Hippocampal formation (tissue), 2 donors: ENCODE measurements at places on chromosomes 12 and 14.

DNA sequence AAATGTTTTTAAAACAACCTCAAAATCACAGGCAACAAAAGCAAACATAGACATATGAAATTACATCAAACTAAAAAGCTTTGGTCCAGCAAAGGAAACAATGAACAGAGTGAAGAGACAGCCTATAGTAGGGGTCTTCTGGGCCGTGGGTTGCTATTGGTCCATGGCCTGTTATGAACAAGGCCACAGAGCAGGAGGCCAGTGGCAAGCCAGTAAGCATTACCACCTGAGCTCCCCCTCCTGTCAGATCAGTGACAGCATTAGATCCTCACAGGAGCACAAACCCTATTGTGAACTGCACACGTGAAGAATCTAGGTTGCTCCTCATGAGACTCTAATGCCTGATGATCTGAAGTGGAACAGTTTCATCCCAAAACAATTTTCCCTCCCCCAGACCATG, 174.0 kb downstream of the DIO2 start:
- no peak for DNase-seq

GRCh38 chr12:43551971-43552559, at the start of gene ADAMTS20:
Gene ADAMTS20, minus strand, starts transcription at chr12:43552203. Its CDS starts 282 bp downstream, at chr12:43551921.
- no peak for DNase-seq

- DNase-seq, result no peak
These were observed 1554.5 kb upstream of the FLRT2 start for GRCh38 chr14:83975435-83975834.

GRCh38 chr12:88944397-88944796, 364.1 kb upstream of the KITLG start:
- DNase-seq, result no peak

GRCh38 chr14:104528496-104528895, 51.1 kb upstream of the C14orf180 start:
- DNase-seq, result no peak

DNA sequence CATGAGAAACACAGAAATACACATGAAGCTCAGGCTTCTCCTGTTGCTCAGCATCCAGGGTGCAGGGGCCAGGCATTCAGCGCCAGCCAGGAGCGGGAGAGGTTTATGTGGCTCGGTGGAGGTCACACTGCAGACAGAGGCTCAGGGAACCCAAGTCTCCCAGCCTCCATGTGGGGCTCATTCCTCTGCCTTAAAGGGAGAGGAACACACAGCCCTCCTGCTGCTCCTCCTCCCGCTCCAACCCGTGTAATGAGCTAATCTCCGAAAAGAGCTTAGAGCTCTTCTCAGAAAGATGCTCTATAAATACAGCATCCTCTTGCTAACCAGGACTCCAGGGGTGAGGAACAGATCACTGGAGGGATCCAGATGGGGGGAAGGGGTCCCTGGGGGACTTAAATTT, 28.2 kb downstream of the FGF6 start:
- no peak for DNase-seq

- DNase-seq, result no peak
These were observed 33.4 kb upstream of the FAM181A start for GRCh38 chr14:93893661-93894261.

GRCh38 chr14:61925043-61925442, 162.8 kb downstream of the SNAPC1 start:
- no peak for DNase-seq

DNA sequence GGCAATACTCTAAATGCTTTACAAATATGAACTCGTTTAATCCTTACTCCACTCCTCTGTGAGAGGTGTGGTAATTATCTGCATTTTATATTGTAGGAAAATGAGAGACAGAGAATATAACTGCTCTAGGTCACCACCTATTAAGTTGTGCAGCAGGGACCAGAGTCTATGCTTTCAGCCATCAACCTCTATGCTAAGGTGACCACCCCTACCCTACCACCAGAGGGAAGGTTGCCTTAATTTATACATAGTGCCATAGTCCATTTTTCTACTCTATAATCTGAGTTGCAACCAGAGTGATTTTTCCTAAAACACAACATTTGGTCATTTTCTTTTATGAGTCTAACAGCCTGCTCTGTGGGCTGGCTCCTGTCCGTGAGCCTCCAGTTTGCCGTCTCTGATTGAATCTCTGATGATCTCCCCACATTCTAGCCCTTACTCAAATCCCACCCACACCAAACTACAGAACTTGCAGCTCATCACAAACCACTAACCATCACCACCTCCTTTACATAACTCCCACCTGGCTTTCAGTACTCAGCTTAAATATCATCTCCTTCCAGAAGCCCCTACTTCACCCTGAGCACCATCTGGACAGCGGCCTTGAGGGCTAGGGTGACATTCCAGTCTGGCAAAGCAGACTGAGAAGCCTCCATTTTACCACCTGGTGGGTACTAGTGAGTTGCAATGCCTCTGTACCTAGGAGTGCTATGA, 126.6 kb downstream of the PPM1H start:
- no peak for DNase-seq

DNA sequence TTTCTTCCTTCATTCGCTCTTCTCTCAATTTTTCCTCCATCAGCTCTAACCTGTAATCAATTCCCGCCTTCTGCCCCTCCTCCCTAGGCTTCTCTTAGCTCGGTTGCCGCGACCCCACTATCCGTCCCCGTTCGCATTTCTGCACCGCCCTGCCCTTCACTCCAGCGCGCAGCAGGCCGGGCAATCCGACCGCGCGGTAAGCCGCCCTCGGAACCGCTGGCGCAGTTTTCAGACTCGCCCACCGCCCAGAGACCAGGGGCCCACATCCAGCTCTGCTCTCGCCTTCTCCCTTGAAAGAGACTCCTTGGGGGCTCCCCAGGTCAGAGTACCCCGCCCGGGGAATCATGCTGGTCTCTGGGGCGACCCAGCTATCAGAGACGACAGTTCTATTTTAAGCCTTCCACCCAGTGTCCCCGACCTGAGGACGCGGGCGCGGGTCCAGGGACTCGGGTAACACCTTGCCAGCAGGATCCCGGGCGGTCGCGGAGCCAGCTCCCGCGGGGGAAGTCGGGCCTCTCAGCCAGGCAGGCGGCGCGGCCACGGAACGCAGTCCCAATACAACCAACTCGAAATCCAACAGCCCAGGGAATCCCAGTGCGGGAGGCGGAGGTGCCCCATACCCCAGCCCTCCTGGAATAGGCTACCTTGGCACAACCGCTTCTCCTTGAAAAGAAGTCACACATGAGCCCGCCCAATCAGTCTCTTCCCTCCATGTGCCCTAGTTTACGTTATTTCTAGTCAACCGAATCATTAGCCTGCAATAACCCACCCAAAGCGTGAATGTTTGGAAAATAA, 5.7 kb upstream of the SLC38A4 start:
- DNase-seq, result no peak

DNA sequence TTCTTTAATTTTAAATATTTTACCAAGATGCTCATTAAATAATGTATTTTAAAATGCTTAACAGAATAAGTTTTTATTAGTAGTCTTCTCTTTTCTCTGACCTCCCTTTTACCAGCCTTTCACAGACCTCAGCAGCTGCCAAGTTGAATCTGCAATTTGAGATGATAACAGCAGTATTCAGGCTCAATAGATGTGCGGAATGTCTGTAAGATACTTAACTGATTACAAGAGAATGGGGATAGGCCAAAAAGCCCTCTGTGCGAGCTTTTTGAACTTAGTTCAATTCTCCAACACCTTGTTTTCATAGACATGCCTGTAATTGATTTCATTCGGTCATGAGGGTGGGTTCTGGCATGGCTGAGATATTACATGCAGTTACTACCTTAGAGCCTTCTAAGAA, 277.2 kb downstream of the TMTC2 start:
- no peak for DNase-seq

DNA sequence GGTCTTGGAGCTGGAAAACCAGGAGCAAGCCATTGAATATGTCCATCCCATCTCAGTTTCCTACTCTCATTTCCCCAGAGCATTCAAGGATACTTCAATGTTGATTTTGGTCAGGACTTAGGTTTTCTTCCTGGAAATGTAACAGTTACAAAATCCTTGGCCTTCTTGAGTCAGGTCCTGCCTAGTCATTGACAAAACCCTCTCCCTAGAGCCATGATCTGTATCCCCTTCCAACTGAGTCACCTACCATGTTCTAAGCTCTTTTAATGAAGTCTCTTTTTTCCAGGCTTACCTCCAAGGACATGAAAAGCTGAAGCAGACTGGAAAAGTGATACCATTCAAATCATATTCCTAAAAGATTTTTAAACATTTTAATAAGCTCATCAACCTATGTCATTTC, 549.2 kb downstream of the GALC start:
- DNase-seq, result no peak

- no peak for DNase-seq
These were observed 3.4 kb downstream of the RMST start for GRCh38 chr12:97466000-97466399.

DNA sequence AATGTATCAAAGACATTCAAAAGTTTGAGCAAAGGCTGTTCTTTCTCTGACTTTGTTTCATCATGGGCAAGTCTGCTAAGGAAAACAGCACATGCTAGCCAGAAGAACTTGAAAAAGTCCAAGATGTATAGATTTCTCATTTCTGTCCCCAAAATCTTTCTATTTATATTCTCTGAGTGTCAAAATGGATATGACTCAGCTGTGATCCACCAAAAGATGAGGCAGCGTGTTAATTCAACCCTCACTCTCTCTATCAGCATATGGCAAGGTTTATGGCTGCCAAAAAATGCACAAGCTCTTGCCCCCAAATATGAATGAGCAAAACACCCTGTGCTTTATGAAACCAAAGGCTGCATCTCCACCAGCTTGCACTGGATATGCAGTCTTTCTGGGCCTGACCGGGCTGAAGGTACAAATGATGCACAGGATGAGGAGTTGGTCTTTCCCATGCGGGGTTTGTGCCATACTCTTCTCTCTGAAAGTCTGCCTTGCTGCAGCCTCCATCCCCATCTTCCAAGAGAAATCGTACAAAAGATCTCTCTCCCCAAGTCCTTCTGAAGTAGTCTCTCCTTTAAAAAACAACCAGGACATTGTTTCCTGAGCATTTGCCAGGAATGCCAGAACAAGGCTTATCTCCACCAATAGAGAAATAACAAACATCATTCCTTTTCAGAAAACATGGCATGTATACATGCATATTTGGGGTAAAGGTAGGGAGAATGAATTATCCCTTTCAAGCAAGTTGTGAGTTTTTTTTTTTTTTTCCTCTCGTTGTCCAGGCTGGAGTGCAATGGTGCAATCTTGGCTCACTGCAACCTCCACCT, 203.4 kb downstream of the TMX1 start:
- peak; percentile 47 for DNase-seq

DNA sequence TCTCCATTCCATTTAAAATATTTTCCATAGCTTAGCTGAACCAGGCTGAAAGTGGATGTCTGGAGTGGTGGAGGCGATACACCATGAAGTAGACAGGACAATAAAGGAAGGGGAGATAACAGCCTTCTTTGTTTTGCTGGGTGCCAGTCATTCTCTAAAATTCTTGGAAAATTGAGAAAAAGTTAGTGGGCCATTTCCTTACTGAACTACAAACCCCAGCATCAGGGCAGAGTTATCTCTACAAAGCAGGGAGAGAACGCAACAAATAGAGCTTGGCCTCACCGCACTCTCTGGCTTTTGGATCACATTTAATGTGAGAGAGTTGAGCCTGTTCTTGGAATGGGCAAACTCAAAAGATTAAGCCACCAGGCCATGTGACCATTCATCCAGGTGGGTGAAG, 41.2 kb upstream of the LRRC10 start:
- DNase-seq, result no peak

DNA sequence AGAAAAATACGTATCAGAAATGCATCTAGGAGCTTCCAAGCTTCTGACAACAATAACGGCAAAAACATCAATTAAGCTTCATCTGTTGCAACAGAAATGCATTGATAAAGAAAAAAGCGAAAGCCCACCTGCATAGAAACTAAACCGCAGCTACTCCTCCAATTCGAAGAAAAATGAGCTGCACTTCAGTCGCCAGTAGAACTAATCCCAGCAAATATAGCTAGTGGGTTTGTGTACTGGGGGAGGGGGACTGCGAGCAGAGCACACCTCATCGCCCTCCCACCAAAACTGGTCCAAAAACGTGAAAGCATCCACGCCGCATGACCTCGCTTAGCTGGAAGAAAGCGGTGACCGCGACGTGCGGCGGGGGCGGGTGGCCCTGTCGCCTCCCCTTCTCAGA, 1.2 kb downstream of the SLC35F4 start:
- DNase-seq, result no peak

DNA sequence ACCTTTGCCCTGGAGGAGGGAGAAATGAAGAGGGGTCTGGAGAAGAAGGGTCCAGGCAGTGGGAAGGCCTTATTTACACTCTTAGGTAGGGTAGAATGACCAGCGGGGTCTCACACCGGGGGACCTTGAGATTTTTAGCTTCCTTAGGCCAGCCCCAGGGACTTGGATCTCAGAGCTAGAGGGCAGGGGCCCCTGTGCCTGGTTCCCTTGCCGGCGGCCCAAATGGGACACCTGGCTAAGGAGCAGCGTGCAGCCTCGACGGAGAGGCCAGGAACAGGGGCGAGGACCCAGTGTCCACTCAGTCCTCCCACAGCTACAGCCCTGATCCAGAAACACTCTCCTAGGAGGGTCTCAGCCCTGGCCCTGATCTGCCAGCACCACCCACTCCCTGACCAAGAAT, 41.8 kb downstream of the DIO3 start:
- no peak for DNase-seq

- DNase-seq, result no peak
These were observed 186.7 kb downstream of the EFCAB11 start for GRCh38 chr14:89767861-89768268.

- no peak for DNase-seq
These were observed 98.6 kb upstream of the FAR2 start for GRCh38 chr12:29050503-29050902.

DNA sequence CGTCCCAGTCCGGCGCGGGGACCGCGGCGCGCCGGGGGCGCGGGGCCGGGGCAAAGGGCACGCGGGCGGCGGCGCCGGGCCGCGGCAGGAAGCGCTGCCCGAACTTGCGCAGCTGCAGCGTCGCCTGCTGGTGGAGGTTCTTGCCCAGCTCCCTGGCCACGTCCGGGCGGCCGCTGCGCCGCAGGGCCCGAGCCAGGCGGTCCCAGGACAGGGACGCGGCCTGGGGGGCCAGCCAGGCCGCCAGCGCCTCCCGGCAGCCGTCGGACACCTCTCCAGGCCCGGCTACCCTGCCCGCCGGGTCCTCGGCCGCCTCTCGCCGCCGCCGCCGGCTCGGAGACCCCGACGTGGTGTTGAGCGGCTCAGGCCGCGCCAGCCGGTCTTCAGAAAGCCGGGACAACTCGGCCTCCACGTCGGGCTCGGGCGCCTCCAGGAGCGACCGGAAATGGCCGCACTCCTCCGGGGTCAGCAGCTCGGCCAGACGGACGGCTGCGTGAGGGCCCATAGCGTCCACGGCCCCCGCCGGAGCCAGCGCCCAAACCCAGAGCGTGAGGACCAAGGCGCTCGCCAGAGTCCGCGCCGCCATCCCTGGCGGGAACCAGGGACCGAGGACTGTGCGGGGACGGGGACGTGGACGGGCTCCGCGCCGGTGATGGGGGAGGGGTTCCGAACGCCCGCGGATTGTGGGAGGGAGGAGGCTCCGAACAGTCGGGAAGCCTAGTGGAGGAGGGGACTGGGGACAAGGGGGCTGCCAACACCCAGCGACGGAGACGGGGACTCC, 34.0 kb downstream of the FIGNL2 start:
- DNase-seq, result peak; percentile 52

- DNase-seq, result no peak
These were observed 30.2 kb upstream of the SRGAP1 start for GRCh38 chr12:63814146-63814772.
